SIG-M5 (cell line): ENCODE measurements at places on chromosomes 1 and 21.

GRCh38 chr1:202850593-202851362 is 38.2 kb downstream of the RABIF start:
- no peak for DNase-seq

GRCh38 chr1:153962088-153963029 is 978 bp downstream of the SLC39A1 start:
- no peak for DNase-seq

- DNase-seq: no peak
These were observed 12.9 kb upstream of the SLAMF7 start for GRCh38 chr1:160726114-160726497.

DNA sequence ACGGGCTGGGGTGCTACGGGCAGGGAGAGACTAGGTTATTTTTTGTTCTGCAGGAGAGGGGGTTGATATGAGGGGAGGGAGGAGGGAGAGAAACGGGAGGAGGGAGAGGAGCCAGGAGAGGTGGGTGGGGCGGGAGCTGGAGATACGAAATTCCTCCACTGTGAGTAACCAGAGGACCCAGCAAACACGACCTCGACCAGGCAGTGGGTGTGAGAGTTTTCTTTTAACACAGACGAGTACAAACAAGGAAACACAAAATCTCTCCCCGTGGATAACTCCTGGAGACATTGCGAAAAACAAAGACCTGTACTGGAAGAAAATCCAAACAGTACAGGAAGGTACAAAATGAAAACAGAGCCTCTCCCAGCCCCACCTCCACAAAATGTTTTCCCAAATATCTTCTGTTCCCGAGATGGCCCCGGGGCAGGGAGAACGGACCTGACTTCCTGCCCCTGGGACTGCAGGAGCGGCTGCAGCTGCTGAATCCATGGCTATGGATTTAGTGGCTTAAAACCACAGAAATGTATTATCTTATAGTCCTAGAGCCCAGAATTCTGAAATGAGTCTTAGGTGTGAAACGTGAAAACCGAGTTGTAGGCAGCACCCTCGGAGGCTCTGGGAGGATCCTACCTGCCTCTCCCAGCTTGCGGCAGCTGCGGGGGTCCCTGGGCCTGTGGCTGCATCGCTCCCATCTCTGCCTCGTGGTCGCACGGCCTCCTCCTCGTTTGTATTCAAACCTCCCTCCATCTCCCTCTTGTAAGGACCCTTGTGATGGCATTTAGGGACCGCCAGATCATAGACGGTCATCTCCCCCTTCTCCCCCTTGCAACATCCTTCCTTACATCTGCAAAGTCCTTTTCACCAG is 82.2 kb downstream of the RIPK4 start:
- DNase-seq: no peak

- DNase-seq: no peak
These were observed 364.2 kb upstream of the ZP4 start for GRCh38 chr1:238254935-238255334.

GRCh38 chr1:182927693-182928433 is 25.1 kb downstream of the SHCBP1L start:
- no peak for DNase-seq

DNA sequence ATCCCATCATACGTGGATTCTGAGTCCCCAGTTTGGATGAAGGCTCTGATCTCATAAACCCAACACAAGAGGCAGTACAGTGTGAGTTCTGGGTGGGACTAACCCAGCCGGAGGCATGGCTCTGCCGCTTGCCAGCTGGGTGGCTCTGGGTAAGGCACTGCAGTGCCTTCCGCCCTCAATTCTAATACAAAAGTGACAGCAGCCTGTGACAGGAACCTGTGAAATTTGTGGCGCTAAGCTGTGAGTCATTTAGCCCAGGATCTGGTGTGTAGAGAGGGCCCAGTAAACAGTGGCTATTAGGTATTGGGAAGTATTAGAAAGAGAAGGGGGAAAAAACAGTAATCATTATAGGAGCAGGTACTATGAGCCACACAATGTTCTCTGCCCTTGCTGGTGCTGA is 23.3 kb downstream of the HSPG2 start:
- DNase-seq: no peak

GRCh38 chr1:48177257-48177656 is 45.3 kb upstream of the SLC5A9 start:
- DNase-seq: no peak

GRCh38 chr1:225866061-225866837 is 15.9 kb downstream of the TMEM63A start:
- peak; percentile 91 for DNase-seq

DNA sequence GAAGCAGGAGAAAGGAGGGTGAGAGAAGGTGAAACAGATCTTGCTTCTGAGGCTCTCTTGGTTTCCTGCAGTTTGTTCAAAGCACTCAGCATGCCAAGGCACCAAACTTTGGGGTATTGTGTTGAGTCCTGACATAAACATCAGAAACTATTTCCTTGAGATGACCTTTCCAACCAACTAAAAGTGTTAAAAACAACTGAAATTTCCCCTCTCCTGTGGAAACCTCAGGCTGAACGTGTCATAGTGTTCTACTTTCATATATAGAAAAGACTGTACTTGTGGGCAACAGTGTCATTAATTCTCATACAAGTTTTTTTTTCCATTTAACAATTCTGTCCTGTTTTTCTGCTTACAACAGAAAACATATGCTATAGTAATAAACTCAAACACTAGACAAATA is 6.3 kb upstream of the LYST start:
- no peak for DNase-seq

- no peak for DNase-seq
These were observed 50.3 kb upstream of the TARBP1 start for GRCh38 chr1:234529095-234529949.

GRCh38 chr1:29673228-29673500 is 436.8 kb downstream of the PTPRU start:
- no peak for DNase-seq

DNA sequence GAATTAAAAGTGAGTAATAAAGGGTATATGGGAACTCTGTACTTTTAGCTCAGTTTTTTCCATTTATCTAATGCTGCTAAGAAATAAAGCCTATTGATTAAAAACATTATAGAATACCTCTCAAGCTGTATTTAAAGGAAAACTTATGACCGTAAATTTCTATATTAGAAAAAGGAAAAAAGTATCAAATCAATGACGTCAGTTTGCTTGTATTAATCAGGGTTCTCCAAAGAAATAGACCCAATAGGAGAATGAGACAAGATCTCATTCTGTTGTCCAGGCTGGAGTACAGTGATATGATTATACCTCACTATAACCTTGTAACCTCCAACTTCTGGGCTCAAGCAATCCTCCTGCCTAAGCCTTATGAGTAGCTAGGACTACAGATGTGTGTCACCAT is 15.4 kb upstream of the LRIF1 start:
- no peak for DNase-seq

DNA sequence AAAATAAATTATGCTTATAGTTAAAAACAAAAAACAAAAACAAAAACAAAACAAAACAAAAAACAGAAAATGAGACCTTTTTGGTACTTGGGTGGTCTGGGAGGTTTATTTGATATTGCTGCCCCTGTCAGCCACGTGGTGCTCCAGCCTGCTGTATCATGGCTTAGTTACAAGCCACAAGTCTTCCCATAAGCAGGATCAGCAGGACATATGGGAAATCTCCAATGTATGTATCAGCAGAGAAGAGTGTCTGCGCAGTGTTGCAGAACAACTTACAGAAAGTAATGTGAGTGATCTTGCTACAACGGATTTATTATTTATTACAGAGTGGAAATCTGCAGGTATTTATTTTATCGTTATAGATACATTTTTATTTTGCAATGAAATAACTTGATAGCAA is 423.0 kb upstream of the TMPRSS15 start:
- no peak for DNase-seq

DNA sequence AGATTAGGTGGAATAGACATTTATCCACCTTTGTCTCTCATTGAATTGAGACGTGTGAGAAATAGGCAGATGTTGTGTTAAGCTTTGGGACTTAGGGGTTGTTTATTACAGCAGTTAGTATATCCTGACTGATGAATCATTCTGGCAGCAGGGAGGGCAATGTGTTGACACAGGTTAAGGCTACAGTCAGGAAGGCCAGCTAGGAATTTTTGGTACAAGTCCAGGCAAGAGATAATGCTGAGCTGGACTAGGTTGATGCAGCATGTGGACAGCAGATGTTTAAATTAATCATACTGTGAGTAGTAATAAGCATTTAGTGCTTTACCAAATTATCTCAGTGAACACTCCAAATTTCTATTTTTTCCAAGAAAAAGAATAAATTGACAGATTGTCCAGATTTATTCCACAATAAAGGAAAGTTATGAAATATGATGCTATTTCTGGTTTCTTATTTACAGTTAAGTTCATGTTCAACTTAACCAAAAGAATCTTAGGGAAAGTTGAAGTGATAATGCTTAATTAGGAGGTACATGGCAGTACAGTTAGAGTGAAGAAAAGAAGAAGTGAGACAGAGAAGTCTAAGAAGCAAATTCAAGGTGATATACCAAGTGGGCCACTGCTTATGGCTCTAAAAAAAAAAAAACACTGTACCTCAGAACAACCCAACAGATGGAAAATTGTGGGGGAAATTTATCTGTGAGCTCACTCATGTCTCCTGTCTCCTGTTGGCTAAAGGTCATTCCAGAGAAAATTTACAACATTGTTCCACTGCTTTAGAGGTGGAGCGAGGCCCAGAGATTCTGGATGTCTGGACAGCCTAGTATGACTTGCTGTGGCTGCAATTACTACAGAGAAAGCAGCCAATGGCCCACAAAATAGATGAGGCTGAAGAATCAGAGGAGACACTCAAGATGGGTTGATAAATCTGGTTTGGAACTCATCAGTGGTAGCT is 102.7 kb upstream of the C21orf91 start:
- no peak for DNase-seq

GRCh38 chr21:24737296-24737850 is 869.9 kb downstream of the MRPL39 start:
- no peak for DNase-seq

GRCh38 chr1:107474877-107475612 is 334.2 kb downstream of the NTNG1 start:
- no peak for DNase-seq

DNA sequence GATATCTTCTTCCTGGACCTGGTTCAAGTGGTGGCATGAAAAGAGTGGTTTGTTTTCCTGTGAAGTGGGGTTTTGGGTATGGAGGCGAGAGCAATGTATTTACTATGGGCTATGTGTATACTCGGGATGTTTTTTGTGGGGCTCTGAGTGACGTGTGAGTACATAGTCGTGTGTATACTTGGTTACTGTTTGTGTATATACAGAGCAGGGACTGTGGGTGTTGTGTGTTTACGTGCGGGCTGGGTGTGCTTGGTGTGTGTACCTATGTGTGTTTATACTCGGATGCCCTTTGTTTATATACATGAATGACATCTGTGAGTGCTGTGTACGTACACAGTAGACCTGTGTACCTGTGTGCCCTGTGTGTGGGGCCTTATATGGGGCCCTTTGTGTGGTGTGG is 50.0 kb downstream of the YARS1 start:
- DNase-seq: no peak

GRCh38 chr1:183636334-183636682 is 725 bp upstream of the ARPC5 start:
- DNase-seq: no peak

DNA sequence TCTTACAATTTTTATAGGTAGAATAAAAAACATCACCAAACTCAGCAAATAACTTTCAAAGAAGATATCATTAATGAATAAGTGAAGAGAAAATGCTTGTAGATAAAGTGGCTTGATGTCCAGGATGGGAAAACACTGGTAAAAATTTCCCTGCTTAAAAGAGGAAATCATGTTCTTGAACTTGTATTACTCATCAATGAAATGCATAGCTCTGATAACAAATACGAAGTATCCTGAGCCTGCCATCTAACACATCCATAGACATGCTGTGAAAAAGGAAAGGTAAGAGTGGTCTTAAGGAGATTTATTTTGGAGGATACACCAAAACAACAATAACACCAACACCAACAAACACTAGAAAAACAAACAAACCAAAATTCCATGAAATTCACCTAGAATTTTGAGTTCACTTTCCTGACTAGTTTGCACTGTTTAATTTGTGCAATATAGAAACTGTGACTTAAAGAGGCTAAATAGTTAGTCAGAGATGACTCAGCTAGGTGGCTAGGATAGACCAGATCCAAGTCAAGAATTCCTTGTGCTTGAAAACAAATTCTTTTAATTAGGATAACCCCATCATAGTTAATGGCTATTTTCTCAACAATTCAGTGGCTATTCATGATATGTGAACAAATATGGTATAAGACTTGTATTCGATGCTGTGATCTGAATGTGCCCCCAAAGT is 179.8 kb upstream of the KCNK2 start:
- DNase-seq: no peak

DNA sequence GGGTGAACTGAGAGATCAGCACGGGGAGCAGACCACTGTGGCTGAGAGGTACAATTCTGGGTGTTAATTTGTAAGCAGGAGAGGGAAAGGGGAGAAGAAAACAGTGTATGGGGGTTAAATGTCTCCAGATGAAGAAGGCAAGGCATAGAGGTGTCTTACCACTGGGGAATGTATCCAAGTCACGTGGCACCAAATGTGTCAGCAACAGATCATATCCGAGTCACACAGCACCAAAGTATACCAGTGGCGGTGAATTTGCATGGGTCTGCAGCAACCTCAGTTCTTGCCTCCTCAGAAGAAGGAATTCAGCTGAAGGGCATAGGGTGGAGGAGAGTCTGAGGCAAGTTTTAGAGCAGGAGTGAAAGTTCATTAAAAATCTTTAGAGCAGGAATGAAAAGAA is 21.2 kb upstream of the SYCP1 start:
- DNase-seq: no peak

- DNase-seq: no peak
These were observed 126.2 kb downstream of the KAZN start for GRCh38 chr1:14724678-14725077.
